ENCODE measurements at places on chromosomes 5 and 9. TPM values are rescaled to one million over a fixed set of nuclear protein-coding genes. Genes with fewer than 3 reads are reported as not detected.

- H3K4me1 ChIP-seq: no peaks in the 10 kb centered on the region
- no peak overlapping the region for H3K4me3 ChIP-seq
- no peaks in the 10 kb centered on the region for H3K27me3 ChIP-seq
- no peak overlapping the region for H3K27ac ChIP-seq
- DNase-seq: no peak
- H3K36me3 ChIP-seq: no peaks in the 10 kb centered on the region
Observed at GRCh38 chr5:10323588-10324488, 16.1 kb upstream of the CMBL start.

FAM200C gene
- 0.93 TPM for total RNA-seq

- H3K4me1 ChIP-seq: no peaks in the 10 kb centered on the region
- DNase-seq: no peak
- no peaks in the 10 kb centered on the region for H3K27me3 ChIP-seq
- no peaks in the 10 kb centered on the region for H3K36me3 ChIP-seq
- no peak overlapping the region for H3K27ac ChIP-seq
Observed at GRCh38 chr5:30930736-30931135, 262.8 kb upstream of the CDH6 start.

FUT7 gene
- not detected for total RNA-seq

FBP1 gene
- total RNA-seq: 1.9 TPM

PGM5 gene
- not detected for total RNA-seq

- no peak for DNase-seq
- peaks cover 3% of the 10 kb centered on the region for H3K4me1 ChIP-seq
- no peak overlapping the region for H3K27ac ChIP-seq
Observed at GRCh38 chr5:174464504-174465165, 259.7 kb upstream of the MSX2 start.

GRCh38 chr9:113741886-113742854 lies 133.9 kb upstream of the ZNF618 start:
- no peak overlapping the region for H3K27ac ChIP-seq
- DNase-seq: no peak
- H3K27me3 ChIP-seq: peaks cover 13% of the 10 kb centered on the region
- H3K36me3 ChIP-seq: no peaks in the 10 kb centered on the region

DNA sequence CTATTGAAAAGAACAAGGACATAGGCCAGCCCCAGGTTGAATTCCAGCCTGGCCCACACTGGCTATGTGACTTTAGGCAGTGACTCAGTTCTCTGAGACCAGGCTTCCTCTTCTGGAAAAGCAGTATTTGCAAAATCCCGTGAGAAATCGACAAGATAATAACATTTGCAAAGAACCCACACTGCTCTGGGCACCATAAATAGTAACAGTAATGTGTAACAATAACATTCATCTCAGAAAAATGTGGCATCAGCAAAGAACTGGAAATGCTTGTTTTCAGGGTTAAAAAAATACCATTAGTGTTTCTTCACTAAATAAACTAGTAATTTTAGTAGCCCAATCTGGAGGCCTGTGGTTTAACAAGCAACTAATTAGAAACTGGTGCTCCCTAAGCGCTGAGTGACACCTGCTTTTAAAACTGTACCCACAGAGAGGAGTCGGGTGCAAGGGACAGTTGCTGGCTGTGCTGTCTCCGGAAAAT lies 148.4 kb downstream of the TTLL11 start:
- no peaks in the 10 kb centered on the region for H3K27me3 ChIP-seq
- H3K27ac ChIP-seq: no peak overlapping the region
- no peak overlapping the region for H3K4me3 ChIP-seq
- H3K4me1 ChIP-seq: no peaks in the 10 kb centered on the region
- H3K36me3 ChIP-seq: no peaks in the 10 kb centered on the region

GRCh38 chr5:95518417-95518816 lies 36.4 kb downstream of the SKIC3 start:
- H3K27ac ChIP-seq: no peak overlapping the region
- H3K36me3 ChIP-seq: peaks cover 19% of the 10 kb centered on the region
- no peak overlapping the region for H3K4me3 ChIP-seq
- DNase-seq: no peak
- no peaks in the 10 kb centered on the region for H3K27me3 ChIP-seq

- DNase-seq: no peak
- H3K36me3 ChIP-seq: no peaks in the 10 kb centered on the region
- H3K27me3 ChIP-seq: peaks cover 6% of the 10 kb centered on the region
- no peak overlapping the region for H3K27ac ChIP-seq
- H3K4me1 ChIP-seq: no peaks in the 10 kb centered on the region
Observed at GRCh38 chr5:36593867-36594266, 12.5 kb upstream of the SLC1A3 start.

- no peak for DNase-seq
- H3K4me1 ChIP-seq: no peaks in the 10 kb centered on the region
- H3K4me3 ChIP-seq: no peak overlapping the region
- H3K36me3 ChIP-seq: peaks cover 14% of the 10 kb centered on the region
- H3K27me3 ChIP-seq: no peaks in the 10 kb centered on the region
- no peak overlapping the region for H3K27ac ChIP-seq
Observed at GRCh38 chr5:128062172-128062746, 21.3 kb upstream of the SLC12A2 start.

DNA sequence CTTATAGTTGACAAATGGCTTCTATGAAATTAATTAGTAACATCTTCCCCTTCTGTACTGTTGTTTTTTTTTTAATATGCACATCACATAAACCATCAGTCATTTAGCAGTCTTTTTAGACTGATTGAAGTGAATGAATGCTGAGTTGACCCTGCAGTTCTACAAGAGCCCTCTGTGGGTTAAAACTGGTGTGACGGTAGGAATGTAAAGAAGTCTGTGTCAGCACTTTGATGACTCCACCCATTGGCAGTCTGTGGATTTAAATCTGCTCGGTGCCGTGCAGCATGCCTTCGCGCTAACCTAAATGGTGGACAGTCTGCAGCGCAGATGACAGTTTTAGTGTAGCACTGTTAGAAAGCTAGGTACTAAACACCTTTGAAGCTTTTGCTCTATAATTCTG lies 3.1 kb downstream of the GTF3C4 start:
- no peak overlapping the region for H3K4me3 ChIP-seq
- H3K36me3 ChIP-seq: peaks cover 17% of the 10 kb centered on the region
- no peak overlapping the region for H3K27ac ChIP-seq
- H3K27me3 ChIP-seq: no peaks in the 10 kb centered on the region
- DNase-seq: peak; percentile 10

DNA sequence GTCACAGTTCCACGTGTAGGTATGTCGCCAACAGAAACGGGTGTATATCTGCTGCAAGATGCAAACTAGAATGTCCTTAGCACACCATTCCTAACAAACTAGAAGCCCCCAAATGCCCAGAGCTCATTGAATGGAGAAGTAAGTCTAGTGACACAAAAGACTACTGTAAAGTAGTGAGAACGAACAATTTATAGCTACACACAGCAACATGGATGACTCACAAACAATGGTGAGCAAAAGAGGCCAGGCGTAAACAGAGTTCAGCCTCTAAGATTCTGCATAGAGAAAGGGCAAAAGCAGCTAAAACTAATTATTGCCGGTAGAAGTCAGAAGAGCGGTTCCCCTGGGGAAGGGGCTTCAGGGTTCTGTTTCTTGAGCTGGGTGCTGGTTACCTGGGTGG lies 74.7 kb downstream of the AMBP start:
- H3K27me3 ChIP-seq: no peaks in the 10 kb centered on the region
- H3K36me3 ChIP-seq: no peaks in the 10 kb centered on the region
- no peaks in the 10 kb centered on the region for H3K4me1 ChIP-seq
- no peak overlapping the region for H3K4me3 ChIP-seq

- H3K27ac ChIP-seq: no peak overlapping the region
- no peaks in the 10 kb centered on the region for H3K27me3 ChIP-seq
- no peak overlapping the region for H3K4me3 ChIP-seq
- no peaks in the 10 kb centered on the region for H3K36me3 ChIP-seq
Observed at GRCh38 chr9:72132052-72132451, 17.2 kb upstream of the GDA start.

DNA sequence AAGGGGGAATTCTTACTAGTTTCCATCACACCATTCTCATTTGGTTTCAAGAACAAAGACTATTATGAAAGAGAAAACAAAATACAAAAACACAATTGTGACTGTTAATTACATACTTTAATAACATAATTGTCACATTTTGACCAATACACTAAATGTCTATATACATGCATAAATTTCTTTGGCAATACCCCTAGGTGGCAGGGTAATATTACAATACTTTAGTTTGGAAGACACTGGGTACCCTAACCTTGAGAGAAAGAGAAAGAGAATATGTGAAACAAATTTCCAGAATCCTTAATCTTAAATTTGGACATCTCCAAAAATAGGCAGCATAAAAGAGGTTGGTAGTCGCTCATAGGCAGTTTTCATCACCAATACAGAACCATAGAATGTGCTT lies 619.6 kb upstream of the ADAMTS16 start:
- no peaks in the 10 kb centered on the region for H3K4me1 ChIP-seq
- H3K27ac ChIP-seq: no peak overlapping the region
- no peaks in the 10 kb centered on the region for H3K36me3 ChIP-seq
- DNase-seq: no peak

GRCh38 chr9:91811024-91811909 lies 138.8 kb downstream of the ROR2 start:
- no peaks in the 10 kb centered on the region for H3K27me3 ChIP-seq
- no peak for DNase-seq
- no peak overlapping the region for H3K27ac ChIP-seq
- no peak overlapping the region for H3K4me3 ChIP-seq
- H3K36me3 ChIP-seq: no peaks in the 10 kb centered on the region

DNA sequence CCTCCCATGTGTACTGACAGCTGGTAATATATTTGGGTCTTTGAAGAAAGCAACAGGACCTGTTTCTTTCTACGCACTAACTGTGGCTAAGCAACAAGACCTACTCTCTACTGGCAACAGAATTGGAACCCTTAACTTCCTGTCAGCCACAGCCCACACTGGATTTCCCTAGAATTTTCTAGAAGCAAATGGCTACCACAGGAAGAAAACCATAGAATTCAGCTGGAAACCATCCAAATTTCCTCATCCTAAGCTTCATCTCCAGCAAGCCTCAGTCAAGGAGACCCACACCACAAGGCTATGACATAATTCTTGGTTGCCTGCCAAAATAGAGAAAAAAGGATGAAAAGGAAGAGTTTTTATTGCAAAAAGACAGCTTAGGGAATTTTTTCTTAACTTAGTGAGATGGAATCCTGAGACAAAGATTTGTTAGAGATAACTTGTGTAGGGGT lies 171.8 kb upstream of the TNC start:
- H3K4me3 ChIP-seq: no peak overlapping the region
- DNase-seq: no peak
- no peak overlapping the region for H3K27ac ChIP-seq

DNA sequence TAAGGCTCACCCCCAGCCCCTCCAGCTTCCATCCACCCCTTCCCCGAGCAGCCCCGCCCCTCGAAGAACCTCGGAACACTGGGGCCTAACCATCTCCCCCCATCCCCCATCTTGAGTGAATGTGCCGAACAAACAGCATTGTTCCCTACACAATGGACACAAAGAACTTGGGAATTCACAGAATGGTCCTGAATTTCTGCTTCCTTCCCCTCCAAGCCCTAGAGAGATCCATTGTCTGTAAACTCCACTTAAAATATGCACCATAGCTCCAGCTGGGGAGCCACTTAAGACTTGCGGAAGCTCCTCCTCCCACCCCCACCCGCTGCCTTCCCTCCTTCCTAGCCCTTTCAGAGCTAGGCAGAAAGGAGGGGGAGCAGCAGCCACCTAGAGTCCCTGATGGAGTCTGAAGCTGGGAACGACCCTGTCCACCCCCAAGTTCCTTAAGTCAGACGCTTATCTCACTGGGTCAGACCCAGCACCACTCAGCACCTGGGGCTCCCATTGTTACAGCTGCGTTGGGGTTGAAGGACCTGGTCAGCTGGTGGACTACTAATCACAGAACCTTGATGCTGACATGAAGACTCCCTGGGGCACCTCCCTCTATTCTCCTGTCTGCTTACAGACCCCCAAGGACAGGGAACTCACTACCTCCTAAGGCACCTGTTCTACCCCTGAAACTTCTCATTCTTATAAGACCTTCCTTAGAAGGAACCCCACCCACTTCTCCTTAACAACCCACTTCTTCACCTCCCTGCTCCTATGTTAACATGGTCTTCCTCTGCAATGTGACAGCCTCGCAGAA lies 61.4 kb downstream of the PCDH1 start:
- H3K4me1 ChIP-seq: no peaks in the 10 kb centered on the region
- H3K27me3 ChIP-seq: peaks cover 13% of the 10 kb centered on the region
- DNase-seq: no peak
- no peak overlapping the region for H3K4me3 ChIP-seq
- no peaks in the 10 kb centered on the region for H3K36me3 ChIP-seq
- no peak overlapping the region for H3K27ac ChIP-seq

SLC25A2 gene
- total RNA-seq: not detected

DNA sequence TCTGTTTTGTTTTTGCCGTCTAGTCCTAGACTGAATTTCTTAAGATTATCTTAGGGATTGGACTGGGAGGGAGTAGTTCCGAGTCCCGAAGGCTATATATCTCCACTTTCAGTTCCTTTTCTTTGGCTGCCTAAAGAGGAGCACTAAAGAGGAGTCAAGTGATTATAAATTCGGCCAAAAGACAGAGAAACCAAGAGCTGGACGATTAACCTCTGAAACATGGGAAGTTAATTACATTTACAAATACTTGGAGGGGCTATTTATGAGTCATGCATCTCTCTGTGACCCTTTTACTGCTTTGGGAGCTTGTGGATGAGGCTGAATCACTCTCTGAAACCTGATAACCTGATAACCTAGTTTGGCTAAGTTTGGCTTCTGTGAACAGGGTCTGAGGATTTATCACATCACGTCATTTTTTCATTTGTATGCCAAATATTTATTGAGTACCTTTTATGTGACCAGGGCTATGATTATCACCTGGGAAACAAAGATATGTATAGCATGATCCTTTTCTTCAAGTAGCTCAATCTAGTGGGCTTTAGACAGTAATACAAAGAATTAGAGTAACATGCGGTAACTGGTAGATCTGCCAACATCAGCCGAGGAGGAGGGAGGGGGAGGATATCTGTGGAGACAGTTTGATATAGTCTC lies 180.9 kb downstream of the CD180 start:
- no peak overlapping the region for H3K27ac ChIP-seq
- peaks cover 9% of the 10 kb centered on the region for H3K36me3 ChIP-seq
- peaks cover 70% of the 10 kb centered on the region for H3K4me1 ChIP-seq

DNA sequence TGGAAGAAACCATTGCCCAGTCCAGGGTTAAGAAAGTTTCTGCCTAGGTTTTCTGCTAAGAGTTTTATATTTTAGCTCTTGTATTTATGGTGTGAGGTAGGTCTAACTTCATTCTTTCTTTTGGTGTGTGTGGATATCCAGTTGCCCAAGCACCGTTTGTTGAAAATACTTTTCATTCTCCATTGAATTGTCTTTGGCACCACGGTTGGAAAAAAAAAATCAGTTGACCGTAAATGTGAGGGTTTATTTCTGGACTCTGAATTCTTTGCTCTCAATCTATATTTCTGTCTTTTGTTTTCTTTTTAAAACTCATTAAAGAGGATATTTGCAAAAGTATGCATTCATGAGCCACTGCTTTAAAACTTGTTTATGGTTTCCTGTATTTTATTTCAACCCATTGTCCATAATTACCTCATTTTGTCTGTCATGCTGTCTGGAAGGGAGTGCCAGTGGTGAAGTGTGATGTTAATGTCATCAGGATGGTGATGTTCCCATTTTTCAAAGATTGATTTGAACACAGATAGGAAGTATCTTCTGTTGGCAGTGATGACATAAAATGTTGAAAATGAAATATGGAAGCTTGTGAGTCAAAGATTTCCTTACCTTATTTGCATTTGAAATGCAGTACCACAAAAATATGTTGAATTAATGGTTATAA lies 33.9 kb downstream of the HABP4 start:
- no peak overlapping the region for H3K4me3 ChIP-seq
- H3K4me1 ChIP-seq: peaks cover 38% of the 10 kb centered on the region
- H3K36me3 ChIP-seq: peaks cover 24% of the 10 kb centered on the region

GRCh38 chr5:7825630-7826029 lies 25.3 kb downstream of the CFAP90 start:
- no peak overlapping the region for H3K4me3 ChIP-seq
- H3K4me1 ChIP-seq: no peaks in the 10 kb centered on the region
- H3K27ac ChIP-seq: no peak overlapping the region
- H3K27me3 ChIP-seq: peaks cover 22% of the 10 kb centered on the region
- DNase-seq: no peak

All from activated naive CD4-positive, alpha-beta T cell treated with anti-CD3 and anti-CD28 coated beads for 36 hours (primary cell).